ENCODE measurements at places on chromosomes 6 and 20.

DNA sequence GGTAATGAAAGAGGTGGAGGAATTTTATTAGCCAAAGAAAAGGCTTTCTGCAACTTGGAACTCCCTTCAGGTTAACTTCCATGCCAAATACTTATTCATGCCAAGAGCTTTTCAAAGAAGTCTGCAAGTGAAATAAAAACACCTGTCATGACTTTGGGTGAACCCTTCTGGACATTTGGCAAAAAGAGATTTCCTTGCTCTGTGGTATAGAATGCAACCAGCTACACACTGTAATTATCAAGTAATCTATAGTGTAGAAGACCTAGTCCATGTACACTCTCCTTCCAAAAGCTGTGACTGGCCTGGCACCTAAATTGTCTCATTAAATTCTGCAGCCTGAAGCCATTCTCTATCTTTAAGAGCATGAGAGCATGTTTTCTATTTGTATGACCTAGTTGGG is 232.3 kb downstream of the COL12A1 start:
- no peak for DNase-seq

GRCh38 chr6:3749977-3750316 is 1.6 kb downstream of the PXDC1 start:
- no peak for DNase-seq

GRCh38 chr6:167000759-167001158 is 1.6 kb downstream of the CEP43 start:
- DNase-seq: no peak

DNA sequence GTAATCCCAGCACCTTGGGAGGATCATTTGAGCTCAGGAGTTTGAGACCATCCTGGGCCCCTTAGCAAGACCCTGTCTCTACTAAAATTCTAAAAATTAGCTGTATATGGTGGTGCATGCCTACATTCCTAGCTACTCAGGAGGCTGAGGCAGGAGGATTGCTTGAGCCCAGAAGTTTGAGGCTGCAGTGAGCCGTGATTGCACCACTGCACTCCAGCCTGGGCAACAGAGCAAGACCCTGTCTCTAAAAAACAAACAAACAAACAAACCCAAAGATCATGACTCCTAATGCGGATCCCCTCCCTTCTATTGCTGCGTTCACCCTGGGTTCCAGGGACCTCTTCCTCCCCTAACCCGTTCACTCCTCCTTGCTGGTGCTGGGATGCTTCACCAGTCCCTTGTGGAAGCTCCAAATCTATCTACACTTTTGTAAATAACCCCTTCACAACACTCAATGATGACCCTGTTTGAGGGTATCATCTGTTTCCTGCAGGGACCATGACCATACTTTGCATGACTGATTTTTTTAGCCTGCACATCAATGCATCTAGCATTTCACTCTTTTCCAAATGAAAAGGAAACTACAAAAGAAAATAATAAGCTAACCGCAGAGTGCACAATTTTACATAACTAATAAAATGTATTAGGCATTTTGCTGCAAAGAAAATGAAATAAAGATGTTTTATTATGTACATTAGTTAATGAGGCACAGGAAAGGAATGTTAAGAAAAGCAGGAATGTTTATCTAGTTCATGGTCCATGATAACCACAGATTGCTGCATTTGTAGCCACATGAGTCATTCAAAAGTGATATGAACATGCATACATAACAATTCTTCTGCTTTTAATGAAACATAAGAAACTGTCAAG is 30.5 kb upstream of the IPCEF1 start:
- no peak for DNase-seq

- DNase-seq: no peak
Observed at GRCh38 chr20:46331611-46332361, 23.5 kb upstream of the CDH22 start.

DNA sequence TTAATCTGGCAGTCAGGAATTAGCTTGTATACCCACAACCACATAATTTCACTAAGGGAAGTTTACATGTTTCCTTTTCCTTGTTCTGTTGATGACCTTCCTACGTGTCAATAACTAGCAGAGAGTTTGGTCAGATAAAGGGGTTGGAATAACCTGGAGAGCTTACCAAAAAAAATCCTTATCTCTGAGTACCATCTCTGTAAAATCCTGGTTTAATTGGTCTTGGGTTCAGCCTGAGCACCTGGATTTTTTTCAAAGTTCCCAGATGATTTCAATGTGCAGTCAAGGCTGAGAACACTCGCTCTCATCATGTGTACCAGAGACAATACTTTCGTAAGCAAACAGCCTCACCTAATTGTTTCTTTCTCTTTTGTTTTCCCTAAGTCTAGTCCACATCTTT is 483.8 kb upstream of the FLRT3 start:
- DNase-seq: no peak

GRCh38 chr6:37580176-37580955 is 80.7 kb upstream of the CCDC167 start:
- DNase-seq: no peak

- no peak for DNase-seq
Observed at GRCh38 chr6:11007715-11008608, 36.1 kb downstream of the ELOVL2 start.

DNA sequence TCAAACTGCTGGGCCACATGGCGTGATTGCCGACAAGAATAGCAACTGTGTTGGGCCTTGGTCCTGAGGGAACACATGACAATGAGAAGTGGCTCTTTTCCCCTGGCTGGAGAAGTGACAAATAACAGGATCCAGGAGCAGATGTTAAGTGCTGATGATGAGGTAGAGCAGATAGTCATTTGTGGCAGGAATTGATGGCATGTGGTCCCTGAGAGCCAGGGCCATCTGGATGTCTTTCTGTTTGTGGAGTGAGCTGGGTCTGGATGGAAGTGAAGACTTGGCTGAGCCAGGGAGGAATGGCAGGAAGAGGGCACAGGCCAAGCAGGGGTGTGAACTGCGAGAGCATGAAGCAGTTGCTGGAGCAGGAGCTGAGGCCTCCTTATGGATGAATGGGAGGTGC is 67.8 kb downstream of the SCAND1 start:
- DNase-seq: no peak

DNA sequence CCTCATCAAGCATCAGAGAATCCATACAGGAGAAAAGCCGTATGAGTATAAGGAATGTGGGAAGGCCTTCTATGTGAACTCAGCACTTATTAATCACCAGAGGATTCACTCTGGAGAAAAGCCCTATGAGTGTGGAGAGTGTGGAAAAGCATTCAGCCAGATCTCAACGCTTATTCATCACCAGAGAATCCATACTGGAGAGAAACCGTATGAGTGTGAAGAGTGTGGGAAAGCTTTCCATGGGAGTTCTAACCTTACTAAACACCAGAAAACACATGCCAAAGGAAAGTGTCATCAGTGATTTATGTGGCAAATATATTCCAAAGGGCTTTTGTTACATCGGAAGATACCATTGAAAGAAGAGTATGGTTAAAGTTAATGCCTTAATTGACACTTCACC is 25.4 kb downstream of the ZKSCAN8 start:
- no peak for DNase-seq

DNA sequence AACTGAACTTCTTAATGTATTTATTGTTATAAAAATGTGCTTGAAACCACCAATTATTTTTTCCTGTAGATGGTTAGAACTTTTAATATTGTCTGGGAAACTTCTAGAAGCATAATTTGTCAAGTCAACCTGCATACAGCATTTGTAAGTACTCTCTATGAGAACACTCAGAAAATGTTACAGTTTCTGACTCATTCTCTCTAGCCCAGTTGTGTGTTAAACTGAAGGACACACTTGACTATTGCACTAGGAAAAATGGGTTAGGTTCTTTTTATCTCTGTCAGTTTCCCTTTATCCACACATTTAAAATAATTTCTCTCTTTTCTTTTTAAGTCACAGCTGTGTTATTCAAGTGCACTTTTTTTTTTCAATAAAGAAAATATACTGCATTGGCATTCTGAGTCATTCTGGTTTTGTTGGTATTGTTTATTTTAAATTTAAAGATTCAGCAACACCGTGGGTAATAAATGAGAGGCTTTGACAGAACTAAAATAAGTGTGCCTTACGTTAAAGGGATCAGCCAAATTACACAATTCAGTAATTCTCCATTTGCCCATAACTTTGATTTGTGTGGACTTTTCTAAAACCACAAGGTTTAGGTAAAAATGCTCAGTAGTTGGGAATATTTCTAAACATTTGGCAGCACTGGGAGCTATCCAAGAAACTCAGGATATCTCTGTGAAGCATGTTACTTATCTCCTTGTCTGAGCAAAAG is 50.7 kb downstream of the OPN5 start:
- DNase-seq: no peak

DNA sequence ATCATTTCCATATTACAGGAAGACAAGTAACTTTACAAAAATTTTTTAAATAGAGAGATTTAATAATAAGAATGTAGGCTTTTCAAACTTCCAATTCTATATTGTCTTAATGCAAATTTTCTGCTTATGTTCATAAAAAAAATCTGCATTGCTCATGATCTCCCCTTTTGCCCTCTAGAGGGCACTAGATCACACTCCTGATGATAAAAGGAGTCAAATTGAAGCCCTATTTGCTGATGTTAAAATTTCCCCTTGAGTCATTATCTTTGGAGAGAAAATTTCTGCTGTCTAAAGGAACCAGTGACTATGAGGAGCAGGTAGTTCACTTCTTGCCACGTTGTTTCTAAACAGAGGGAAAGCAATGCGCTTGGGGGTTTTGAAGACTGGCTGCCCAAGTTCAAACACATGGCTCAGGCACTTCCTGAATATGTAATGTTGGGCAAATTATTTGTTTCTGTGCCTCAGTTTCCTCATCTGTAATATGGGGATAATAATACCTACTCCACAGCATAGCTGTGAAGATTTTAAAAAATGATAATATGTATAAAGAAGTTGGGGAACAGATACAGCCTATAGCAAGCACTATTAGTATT is 874.2 kb downstream of the TFAP2A start:
- DNase-seq: no peak

DNA sequence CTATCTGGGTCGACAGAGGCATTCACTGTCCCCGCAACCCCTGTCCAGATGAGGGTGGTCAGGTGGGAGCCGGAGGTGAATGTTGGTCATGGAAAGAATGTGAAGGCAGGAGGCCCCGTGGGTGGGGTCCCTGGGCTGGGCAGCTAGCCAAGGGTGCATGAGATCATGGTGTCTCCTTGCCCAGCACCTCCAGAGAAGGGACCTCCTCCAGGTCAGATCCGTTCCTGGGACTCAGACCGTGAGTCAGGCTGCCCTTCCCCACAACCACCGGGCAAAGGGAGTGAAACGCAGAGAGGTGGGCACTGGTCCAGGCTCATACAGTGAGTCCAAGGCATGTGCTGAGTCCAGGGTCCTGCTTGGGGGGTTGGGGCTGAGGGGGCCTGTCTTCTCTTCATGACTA is 3.5 kb downstream of the FOXS1 start:
- DNase-seq: no peak

- no peak for DNase-seq
Observed at GRCh38 chr6:579339-579738, 77.6 kb downstream of the HUS1B start.

DNA sequence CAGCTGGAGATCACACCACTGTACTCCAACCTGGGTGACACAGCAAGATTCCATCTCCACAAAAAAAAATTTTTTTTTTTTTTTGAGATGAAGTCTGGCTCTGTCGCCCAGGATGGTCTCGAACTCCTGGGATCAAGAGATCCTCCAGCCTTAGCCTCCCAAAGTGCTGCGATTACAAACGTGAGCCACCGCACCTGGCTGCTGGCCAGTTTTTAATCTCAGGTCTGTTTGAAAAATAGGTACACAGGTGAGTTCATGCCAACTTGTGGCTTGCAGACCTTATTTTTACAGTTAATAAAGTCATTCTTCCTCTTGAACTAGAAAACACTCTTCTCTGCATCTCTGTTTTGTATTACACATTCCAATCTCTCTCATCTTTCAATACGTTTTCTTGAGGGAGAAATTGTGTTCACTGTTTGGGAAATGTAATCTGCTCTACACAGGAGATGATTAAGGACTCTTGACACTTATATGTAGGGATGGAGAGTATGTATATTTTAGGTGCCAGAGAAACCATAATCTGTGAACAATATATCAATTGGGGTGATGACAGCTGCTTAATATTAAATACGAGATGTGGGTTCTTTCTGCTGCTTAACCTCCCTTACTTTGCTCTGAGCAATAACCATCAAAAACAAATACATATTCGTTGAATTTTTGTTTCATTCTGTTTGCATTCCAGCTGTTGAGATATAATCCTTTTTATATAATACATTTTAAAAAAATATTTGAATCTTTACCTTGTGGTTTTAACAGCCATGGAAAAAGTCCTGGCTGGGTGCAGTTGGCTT is 17.7 kb upstream of the RIPOR3 start:
- no peak for DNase-seq

DNA sequence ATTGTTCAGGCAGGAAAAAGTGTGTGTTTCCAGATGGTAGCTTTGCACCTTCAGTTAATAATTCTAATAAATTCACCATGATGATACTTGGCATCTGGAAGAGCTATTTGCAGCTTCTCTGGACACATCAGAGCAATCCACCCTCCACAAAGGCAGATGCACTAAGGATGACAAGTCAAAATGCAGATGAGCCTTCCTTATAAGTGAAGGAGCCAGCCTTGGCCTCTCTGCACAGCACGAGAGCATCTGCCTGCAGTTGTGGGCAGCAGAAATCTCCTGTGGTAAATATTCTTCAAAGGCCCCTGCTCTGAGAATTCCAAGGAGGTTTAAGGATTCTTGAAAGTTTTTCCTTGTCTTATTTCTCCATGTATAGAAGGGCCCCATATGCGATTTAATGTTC is 6.9 kb upstream of the POM121L2 start:
- DNase-seq: no peak

- no peak for DNase-seq
Observed at GRCh38 chr6:157758516-157759023, 64.5 kb upstream of the SNX9 start.

DNA sequence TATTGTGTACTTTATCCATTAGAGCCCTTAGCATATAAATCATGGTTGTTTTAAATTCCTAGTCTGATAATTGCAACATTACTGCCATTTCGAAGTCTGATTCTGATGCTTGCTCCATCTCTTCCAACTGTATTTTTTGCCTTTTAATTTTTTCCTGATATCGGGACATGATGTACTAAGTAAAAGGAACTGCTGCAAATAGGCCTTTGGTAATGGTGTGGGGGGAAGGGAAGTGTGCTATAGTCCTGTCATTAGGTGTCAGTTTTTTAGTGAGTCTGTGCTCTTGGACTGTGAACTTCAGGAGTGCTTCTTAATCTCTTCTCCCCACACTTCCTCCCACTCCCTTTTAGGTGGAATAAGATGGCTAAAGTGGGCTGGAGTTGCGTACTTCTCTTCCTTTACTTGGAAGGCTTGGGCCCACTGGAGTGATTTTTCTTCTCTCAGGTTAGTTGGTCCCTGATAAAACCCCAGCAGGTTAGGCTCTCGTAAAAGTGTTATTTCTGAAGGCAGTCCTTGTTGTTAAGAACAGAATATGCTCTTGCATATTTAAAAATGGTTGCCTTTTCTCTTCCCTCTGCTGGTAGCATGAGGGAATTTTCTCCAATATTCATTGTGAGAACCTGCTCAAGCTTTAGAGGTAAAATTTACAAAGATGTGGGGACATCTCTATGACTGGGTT is 18.1 kb downstream of the STXBP5 start:
- no peak for DNase-seq

Data from activated T-cell treated with anti-CD3 and anti-CD28 coated beads for 1 hour (primary cell).